ENCODE measurements at places on chromosomes 4 and X. TPM values are rescaled to one million over a fixed set of nuclear protein-coding genes. Genes with fewer than 3 reads are reported as not detected.

TMPRSS11F gene
- not detected for total RNA-seq

CENPU gene
- 85.3 TPM for total RNA-seq

TADA2B gene
- 19.2 TPM for total RNA-seq

GSX2 gene
- not detected for total RNA-seq

TMPRSS11B gene
- total RNA-seq, result not detected

DNA sequence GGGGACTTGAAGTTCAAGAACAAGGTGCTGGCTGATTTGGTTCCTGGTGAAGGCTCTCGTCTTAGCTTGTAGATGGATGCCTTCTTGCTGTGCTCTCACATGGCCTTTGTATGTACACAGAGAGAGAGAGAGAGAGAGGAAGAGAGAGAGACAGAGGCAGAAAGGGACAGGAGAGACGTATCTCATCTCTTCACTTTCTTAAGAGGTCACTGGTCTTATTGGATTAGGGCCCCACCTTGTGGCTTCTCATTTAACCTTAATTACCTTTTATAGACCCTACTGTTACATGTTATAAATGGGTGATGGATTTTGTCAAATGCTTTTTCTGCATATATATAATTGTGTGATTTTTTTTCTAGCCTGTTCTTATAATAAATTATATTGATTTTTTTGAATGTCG is 1444.2 kb downstream of the ADGRL3 start:
- no peak for DNase-seq

DNA sequence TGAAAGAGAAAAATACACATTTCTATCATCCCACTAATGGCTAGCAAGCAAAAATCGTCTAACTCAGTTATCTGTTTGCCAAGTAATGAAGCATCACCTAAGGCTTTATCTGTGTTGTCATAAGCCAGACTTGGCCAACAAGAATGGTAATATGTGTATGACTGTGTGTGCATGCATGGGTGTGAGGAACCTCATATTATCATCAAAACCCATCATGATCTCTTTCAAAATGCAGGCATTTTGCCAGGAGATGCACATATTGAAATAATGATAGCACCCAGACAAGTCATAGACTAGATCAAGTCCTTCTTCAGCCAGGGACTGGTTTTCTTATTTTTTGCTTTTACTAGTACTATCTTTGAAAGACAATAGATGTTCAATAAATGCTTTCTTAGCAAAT is 172.5 kb upstream of the FMR1 start:
- no peak for DNase-seq

DNA sequence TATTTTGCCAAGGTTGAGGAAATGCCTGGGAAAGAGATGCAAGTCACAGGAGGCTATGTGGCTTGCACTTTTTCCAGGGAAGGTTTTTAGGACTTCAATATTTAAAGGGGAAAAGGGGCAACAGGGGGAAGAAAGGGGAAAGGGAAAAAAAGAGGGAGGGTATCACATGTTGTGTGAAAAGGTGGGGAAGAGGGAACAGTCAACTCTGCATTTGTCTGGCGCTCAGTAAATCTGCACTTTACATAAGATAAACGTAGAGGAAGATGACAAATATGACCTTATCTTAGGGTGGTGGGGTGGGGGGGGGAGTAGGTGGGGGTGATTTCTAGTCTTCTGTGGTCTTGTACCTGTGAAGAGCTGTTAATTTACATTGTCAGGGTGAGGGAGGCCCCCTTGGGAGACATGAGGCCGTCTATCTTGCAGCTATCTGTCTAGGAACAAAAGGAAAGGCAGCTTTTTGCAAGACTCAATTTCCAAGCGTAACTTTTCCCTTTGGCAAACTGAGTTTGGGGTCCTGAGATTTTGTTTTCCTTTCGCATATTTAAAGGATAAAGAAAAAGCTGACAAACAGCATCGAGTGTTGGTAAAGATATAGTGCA is 71.5 kb upstream of the UCP1 start:
- no peak for DNase-seq

DNA sequence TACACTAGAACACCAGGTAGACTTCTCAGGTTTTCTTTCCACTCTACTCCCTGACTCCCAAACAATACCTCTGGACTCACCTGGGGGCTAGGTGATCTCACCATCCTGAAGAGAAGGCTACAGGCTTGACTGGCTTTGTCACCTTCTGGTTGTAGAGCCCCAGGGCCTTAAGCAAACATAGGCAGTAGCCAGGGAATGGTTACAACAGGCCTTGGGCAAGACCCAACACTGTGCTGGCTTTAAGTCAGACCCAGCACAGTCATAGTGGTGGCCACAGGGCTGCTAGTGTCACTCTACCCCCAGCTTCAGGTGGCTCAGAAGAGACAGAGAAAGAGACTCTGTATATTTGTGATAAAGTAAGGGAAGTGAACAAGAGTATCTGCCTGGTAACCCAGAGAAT is 118.1 kb upstream of the EMCN start:
- no peak for DNase-seq

DNA sequence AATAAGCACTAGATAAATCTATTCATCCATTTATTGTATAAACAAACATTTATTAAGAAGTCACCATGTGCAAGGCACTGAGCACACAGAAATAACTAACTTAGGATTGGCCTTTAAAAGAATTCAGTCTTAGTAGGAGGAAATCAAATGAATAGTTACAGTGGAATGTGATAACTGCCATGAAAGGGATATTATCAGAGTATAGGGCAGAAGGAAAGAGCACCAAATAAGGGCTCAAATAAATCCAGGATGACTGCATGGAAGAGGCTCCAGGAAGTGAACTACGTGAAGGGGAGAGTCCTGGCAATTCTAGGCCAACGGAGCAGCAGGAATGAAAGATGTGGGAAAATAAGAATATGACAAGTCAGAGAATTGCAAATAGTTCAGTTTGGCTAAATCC is 406.0 kb downstream of the INPP4B start:
- no peak for DNase-seq

GRCh38 chrX:314781-315595 is 3.6 kb downstream of the GTPBP6 start:
- DNase-seq, result no peak

All from neural crest cell (in vitro differentiated cells).